ENCODE measurements at places on chromosomes 7 and 10.

DNA sequence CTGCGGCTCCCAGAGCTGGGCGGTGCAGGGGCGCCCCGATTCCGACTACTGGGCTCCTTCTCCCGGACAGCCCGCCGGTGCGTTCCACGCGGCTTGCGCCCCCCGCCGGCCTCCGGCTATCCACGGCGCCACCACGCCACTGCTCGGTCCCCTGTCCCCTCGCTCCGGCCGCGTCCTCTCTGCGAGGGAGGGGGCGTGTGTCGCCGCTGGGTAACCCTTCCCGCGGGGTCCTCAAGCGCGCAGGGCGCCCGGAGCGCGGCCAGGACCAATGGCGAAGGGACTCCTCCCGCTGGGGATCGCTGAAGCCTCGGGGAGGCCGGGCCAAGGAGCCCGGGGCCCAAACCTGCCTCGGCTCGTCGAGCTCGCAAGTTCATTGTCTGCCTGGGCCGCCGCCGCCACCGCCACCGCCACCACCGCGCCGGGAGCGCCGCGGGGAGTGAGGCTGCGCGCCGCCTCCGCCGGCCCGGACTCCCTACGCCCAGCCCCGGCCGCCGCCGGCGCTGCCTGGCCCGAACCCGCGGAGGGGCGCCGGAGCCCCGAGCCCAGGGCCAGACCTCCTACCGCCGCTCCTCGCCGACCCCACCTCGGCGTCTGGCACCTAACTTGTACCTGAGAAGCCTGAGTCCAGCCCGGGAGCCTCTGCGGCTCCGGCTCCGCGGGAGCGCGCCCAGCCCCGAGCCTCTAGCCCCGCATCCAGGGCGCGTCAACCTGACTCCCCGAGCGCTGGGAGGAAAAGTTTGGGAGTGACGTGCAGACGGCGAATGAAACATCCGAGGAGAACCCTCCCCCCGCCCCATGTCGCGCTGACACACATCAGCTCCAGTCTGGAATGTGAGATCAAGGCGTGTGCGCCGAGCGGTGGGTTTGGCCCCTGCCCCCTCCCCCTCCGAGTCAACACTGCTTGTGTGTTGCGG lies at the start of gene CHST15:
Gene CHST15 (minus strand): TSS at position 739 of the 914 bp plus-strand sequence. CDS start 47,386 bp downstream, outside the sequence.
- peak; percentile 39 for DNase-seq

DNA sequence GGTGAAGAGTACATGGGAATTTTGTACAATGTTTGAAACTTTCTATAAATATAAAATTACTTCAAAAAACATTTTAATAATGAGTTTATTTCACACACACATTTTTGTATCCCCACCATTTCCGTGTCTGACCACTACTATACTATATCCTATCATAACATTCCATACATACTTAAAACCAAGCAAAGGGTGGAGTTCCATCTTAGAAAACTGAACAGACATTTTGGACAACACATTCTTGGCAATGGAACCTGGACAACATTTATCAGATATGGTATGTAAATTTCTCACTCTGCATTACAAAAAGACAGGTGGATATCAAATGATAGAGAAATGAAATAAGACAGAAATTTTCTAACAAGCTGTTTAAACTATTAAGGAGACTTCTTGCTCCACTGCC lies 168.9 kb downstream of the TWIST1 start:
- DNase-seq, result no peak

GRCh38 chr7:25759286-25759685 lies 392.7 kb upstream of the NFE2L3 start:
- no peak for DNase-seq

GRCh38 chr7:30301751-30302150 lies 17.4 kb downstream of the ZNRF2 start:
- DNase-seq, result no peak

GRCh38 chr10:101355072-101355706 lies 1.2 kb downstream of the BTRC start:
- no peak for DNase-seq

DNA sequence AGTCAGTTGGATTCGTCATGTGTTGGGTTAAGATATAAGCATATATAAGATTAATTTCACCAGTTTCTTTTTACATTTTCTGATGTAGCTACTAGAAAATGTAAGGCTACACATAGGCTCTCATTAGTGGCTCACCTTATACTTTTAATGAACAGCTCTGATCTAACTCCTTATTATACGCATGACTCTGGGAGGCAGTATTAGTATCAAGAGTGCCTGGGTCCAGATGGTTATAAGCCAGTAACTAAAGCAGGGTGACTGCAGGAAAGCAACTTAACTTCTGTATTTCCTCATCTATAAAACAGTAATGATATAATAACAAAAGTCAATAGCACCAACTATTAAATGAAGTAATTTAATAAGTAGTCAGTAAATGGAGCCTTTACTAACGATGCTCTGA lies 1.4 kb upstream of the ELMO1 start:
- no peak for DNase-seq

DNA sequence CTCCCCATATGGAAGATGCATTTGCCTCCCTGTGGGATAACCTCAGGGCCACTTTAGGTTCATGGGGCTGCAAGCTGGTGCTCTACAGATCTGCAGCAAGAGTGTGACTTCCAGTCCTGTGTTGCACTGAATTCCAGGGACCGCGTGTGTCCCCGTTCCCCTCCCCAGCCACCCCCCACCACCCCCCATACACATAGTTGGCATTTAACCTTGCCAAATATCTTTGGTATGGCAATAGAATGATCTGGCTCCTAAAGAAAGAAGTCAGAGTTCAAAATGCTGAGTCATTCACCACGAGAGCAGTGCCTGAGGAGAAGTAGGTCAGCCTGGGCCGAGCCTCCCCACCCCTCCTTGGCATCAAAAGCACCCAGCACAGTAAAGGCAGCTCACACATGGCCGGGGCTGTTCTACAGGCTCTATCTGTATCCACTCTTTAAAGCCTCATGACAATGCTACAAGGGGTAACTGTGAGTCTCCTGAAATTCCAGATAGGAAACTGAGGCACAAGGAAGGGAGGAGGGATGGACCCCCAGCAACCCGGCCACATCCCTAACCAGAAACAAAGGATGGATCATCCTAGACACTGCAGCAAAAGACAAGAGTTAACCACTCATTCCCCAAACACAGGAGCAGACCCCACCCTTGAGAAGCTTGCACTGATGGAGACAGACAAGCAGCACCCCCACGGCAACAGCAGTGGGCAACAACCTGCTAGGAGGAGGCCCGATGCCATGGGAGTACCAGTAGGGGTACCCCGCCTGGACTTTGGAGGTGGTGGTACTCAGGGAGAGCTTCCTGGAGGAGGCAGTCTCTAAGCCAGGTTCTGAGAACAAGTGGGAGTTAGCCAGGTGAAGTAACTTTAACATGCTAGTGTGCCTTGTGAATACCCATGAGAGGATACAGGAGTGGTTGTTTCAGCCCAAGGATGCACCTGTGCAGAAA lies 70.3 kb upstream of the NANOS1 start:
- peak; percentile 37 for DNase-seq

DNA sequence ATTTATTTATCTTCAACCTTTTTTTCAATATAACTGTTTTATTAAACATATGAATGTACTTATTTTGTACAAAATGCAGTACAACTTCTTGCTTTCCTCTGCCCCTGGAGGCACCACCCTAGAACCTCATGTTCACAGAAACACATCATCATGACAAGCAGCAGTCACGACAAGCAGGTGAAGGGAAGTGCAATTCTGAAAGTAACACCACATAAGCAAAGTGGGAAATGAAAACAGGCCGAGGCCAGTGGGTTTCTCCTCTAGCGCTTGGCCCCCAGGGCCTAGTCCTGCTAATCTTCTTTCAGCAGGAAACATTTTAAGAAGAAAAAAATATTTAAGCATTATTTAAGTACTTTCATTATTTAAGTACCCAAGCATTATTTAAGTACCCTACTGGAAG lies 598.1 kb downstream of the SH2D4B start:
- DNase-seq, result no peak

DNA sequence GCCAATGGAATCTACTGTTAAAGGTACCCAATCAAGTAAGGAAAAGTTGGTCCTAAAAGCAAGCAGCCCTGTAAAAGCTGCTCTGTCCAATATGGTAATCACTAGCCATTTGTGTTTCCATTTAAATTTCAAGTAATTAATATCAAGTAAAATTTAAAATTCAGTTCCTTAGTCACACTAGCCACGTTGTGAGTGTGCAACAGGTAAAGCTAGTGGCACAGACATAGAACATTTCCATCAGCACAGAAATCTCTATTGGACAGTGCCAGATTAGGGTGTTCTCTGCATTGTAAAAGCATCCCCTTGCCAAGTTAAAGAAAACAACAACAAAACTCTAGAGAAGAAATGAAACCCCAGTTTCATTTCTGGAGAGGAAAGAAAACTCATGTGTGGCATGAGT lies 4.4 kb downstream of the CAV1 start:
- no peak for DNase-seq

DNA sequence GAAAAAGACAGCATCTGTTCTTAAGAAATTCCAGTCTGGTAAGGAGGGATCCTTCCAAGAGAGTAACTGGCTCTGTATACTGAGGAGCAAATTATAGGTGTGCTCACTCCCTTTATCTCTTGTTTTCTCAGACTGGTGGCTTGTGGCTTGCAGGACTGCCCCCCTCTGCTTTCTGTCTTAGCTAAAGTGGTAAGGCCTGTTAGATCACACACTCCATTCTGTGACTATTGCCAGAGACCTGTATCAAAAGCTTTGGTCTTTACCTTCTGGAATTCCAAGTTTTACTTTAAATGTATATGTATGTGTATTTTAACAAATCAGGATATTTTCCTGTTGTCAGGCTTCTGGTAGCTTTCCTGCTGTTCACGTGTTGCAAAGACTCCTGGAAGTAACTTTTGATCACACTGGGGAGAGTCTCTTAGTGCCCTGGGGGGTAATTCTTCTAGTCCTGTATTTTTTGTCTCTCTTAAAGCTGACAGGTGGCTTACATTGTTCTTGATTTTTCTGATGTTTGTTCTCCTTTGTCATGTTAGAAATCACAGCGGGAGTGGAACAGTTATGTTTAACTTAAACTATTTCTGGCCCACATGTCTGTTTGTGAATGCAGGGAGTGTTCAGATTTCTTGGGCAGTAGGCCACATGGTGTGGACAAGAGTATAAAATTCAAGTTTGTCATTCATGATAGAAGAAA lies 99.0 kb downstream of the PLPP4 start:
- DNase-seq, result no peak

- DNase-seq, result no peak
Observed at GRCh38 chr7:1946773-1947450, 276.8 kb downstream of the ELFN1 start.

- DNase-seq, result no peak
Observed at GRCh38 chr7:68823996-68824780, 774.1 kb upstream of the AUTS2 start.

DNA sequence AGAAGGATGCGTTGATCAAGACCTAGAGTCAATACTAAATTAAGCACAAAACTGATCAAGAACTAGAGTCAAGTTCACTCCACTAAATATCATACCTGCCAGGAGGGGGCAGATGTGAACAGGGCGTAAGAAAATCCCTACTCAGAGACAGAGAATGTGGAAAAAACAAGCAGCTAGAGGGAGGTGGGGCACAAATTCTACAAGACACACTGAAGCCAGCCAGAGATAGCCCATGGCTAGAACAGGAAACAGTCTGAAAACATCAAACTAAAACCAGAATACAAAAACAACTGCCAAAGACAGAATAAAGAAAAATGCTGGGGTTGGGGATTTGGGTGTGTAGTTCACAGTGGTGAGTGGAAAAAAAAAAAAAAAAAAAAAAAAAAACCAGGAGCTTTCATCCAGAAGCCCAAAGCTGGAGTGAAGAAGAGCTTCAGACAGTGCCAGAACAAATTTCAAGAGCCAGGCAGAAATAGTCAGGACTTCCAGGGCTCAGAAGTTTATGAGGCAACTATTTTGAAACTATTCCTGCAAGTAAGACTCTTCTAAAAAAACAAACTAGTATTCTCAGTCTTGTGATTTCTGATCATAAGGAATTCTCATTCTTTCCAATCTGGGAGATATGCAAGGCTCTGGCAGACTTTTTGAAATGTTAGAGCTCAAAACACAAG lies 118.3 kb downstream of the CCDC71L start:
- peak; percentile 48 for DNase-seq

GRCh38 chr10:37379991-37380390 lies 254.6 kb downstream of the ANKRD30A start:
- no peak for DNase-seq

DNA sequence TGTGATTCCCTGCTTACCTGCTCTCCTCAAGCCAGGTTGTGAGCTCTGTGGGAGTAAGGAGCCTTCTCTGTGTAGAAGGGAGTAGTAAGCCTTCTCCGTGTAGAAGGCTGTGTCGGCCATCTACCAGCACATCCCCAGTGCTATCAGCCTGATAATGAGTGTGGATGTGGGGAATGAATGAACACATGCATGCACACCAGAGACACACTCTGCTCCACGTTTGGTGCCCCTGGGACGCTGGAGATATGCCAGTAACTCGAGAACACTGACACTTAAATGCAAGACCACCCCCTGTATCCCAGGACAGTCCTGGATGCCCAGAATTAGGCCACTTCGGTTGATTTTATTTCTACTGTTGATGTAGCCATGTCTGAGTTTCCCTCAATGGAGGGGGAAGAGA lies 21.1 kb upstream of the GPR26 start:
- no peak for DNase-seq

DNA sequence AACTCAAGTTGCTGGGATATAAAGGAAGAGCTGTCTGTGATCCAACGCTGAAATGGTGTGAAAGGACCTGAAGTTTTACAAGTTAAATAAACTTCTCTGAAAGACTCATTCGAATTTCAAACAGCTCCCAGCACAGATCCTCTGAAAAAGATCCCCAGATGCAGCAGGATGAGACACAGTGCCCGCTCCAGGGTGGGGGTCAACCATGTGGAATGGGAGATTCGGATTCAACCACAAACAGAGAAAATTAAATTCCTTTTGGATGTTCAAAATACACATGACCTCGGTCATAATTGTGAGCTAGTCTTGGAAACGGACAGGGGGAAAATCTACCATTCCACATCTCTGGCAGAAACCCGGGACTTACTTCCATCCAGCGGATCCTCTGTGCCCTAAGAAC lies 119.6 kb downstream of the PRKAG2 start:
- no peak for DNase-seq
